ENCODE measurements at places on chromosomes 3 and 15.

DNA sequence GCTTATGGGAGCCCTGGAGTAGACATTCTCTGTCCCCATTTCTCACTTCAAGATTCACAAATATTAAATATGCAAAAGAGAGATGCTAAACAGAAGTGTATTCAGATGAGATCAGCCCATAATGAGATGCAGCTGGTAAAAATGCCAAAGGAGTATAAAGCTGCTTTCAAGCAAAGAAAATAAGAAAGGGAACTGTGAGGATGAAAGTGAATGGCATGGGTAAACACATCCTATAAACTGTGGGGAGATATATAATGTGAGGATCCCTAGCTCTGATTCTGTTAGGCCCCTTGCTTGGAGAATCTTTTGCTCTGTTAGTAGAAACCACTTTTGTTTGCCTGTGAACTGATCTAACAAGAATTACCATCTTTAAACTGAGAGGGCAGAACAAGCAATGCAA is 396.6 kb downstream of the SOX2 start:
- no peak for DNase-seq

DNA sequence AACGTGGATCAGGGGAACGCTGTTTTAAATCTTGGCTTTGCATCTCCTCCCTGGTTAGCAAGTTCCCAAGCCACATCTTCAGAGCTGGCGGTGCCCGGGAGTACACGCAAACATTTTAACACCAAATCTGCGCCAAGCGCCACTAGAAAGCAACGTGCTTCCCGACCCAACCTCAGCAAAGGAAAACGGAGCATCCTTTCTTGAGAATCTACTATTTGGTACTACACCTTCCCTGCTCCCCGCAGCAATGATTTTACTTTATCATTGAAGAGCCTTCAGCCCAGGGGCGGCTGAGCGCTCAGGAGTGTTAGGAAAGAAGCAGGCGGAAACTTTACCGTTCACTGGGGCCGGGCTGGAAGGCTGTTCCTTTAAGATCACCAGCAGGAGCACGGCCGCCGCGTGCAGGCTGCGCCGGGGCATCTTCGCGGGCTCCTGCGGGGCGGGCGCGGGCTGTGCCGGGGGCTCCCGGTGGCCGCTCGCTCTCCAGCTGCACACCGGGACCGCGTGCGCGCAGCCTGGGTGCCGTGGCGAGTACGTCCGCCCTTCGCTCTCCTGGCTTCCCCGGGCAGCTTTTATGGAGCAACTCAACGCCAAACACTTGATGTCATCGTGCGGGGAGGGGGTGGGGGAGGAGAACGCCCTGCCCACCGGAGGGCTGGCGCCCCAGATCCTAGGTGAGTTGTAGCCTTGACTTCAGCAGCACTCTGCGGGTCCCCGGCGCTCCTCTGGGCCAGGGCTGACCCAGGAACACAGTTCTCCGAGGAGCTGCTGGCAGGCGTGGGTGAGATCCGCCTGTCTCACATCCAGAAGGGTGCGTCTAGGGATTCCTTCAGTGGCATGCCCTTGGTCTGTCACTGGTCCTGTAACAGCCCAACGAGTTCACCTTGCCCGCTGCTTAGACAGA is at the start of gene CA12:
CA12 (minus strand) TSS at position 546 of the 904 bp plus-strand sequence; CDS start at position 420, 126 bp downstream.
- DNase-seq: peak; percentile 31

DNA sequence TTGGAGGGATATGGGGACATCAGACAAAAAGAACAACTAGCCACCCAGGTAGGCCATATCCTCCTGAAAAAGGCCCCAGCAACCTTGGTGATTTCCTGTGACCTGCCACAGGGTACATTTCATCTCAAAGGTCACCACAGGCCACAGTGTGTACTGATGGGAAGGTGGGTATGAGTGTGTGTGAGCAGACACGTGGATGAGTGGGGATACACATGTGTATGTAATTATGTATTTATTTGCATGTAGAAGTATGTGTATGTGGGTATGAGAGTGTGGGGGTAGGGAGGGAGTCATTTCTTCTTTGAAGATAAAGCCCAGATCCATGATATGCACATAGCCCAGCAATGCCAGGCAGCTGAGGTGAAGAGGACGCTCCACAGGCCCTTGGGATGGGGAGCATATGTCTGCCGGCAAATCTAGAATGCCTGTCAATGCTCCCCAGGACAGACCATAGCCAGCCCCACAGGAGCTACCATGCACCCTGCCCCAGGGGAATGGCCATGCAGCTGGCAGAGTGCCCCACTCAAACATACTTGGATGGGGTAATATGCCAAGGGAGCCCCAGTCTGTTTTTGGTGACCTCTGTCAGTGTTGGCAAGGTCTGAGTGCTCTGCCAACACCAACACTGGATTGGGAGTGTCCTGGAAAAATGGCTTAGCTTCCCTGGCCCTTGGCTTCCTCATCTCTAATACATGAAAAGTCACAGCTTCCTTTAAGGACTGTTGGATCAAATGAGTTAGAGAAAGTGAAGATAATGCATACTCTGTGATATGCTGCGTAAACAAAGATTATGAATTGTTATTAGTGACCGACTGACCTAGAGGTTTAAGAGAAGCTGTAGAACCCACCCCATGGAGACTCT is 42.4 kb downstream of the RAB6B start:
- no peak for DNase-seq

DNA sequence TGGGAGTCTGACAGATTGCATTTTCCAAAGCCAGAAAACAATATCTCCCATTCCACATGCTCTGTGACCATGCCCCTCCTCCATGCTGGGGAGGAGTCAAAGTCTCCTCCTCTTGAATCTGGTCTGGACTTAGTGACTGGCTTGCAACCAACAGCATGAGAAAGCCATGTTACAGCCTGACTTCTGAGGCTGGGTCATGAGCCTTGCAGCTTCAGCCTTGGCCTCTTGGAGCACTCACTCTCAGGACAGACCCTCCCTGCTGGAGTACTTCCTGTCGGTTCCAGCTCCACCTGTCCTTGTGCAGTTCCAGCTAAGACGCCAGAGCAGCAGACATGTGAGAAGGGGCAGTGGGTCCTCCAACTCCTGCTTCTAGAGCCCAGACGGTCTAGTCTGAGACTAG is 49.7 kb upstream of the RBSN start:
- peak; percentile 3 for DNase-seq

DNA sequence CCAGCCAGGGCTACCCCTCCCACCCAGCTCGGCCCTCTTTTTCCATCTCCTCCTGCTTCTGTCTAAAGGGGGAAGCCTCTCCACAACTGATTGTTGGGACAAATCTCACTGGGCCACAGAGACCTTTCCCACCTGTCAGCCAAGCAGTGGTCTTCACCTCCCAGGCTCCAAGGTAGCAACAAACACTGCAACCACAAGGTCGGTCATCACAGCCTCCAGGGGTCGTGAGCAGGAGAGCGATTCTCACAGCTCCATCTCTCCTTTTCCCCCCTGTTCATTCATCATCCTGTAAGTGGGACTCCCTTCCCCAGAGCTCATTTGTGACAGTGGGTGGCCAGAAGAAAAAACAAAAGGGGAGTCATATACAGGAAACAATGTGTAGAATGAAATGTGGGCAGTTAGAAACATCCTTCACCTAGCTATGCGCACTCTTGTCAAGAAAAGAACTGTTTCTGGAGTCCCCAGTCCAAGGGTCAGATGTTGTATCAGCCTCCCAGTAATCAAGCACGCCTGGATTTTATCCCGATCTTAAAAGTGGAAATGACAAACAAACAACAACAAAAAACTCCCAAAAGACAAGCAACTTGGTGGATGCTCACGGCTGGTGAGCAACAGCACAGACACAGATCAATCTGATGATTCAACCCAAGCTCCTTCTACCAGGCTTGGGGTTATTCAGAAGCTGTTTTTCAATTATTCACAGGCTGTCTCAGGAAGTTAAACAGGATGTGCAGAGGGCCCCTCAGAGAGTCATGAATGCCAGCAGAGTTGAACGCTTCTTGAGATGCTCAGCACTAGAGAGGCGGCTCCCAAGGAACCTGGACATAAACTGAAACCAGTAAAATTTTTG is 22.4 kb downstream of the LYZL4 start:
- peak; percentile 9 for DNase-seq

GRCh38 chr3:197554196-197554561 is 1.6 kb downstream of the BDH1 start:
- no peak for DNase-seq

GRCh38 chr3:44048196-44048924 is 193.3 kb upstream of the TOPAZ1 start:
- DNase-seq: no peak

- no peak for DNase-seq
Measured at GRCh38 chr15:66778314-66778665, 76.3 kb downstream of the SMAD6 start.

DNA sequence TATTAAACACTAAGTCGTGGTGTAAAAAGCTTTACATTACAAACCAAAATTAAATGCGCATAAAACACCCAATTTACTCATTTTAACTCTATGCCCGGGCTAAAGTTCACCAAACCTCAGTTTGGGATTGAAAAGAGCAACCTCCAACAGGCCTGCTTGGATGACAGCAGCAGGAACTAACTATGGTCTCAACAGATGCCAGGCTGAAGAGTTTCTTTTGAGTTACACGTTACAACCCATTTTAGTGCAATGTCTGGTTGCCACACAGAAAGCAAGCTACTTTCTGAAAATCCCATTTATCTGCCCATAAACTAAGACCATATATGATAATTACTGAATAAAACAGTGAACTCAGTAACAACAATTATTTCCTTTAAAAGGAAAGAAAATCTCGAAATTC is 2.2 kb downstream of the SATB1 start:
- no peak for DNase-seq

- no peak for DNase-seq
Measured at GRCh38 chr15:83582381-83582780, 71.5 kb upstream of the ADAMTSL3 start.

GRCh38 chr15:63013052-63013808 is 29.3 kb upstream of the TPM1 start:
- no peak for DNase-seq

- DNase-seq: no peak
Measured at GRCh38 chr3:55828712-55829111, 341.6 kb upstream of the WNT5A start.

DNA sequence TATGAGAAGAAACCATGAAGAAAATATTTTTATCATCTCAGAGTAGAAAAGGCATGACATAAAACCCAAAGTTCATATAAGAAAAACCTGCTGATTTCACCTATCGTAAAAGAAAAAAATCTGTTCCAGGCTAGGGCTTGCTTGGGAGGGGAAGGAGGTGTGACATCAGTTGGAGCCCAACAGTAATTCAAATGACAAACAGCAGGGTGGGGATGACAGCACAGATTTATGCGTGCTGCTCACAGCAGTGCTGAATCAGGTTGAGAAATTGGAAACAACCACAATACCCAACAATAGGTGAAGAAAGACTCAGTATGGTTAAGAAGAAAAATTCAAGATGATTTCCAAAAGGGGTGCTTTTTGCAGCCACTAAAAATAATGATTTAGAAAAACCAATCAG is 172.4 kb downstream of the PDE8A start:
- DNase-seq: peak; percentile 18

GRCh38 chr3:188759336-188760005 is 412.3 kb upstream of the TPRG1 start:
- DNase-seq: no peak

- no peak for DNase-seq
Measured at GRCh38 chr3:69445024-69445423, 59.1 kb upstream of the FRMD4B start.

- no peak for DNase-seq
Measured at GRCh38 chr15:63387748-63388493, 6.3 kb upstream of the CA12 start.

GRCh38 chr15:47473832-47474231 is 243.5 kb upstream of the SEMA6D start:
- DNase-seq: no peak

DNA sequence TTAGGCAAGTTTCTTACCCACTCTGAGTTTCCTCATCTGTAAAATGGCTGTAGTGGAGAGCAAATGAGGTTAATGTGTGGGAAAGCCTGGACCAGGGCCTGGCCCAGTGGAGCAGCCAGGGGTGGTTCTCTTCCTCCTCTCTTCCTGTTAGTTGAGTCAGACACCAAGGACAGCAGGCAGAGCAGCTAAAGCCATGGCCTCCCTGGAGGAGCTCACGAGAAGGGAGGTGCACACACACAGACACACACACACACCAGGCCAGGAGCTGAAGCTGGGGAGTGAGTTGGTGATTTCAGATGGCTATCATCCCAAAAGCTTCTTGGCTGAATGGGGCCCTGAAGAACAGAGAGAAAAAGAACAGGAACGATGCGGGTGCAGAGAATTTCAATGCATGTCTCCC is 33.2 kb upstream of the TSPAN3 start:
- DNase-seq: no peak

DNA sequence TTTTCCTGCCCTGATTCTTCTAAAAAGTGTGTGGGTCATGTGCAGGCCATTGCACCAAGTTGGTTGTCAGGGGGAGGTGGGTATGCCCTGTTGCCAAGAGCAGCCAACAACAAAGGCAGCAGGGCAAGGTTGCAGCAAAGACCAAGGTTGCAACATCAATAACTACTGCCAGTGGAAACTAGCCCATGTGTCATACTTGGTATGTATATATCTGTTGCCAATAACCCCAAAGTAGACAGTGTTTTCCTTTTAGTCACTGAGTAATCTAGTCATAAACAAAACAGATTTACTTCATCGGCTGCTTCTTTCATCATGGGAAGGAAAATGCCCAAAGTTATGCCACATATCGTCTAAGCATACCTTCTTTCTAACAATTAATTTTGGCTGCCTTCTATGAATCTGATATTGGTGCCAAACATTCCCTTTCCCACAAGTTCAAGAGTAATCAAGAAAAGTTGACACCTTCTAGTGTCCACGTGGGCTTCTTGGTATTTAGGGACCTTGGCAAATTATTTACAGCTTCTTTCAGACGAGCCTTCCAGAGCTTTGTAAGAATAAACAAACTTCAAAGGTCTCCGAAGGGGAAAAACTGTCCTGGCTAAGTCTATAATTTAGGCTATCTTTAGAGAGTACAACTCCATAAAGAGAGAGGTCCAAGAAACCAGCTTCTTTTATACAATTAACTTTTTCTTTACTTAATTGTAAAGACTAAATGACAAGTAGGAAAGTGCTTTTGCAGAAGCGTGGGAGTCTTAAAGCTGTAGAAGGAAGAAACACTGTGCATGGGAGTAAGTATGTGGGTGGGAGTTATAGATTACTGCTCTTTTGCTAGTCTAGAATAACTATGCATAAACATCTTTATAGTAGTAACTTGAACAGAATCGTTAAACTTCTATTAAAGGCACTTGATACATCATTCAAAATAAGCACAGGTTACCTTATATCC is 10.0 kb upstream of the MBNL1 start:
- DNase-seq: peak; percentile 72

DNA sequence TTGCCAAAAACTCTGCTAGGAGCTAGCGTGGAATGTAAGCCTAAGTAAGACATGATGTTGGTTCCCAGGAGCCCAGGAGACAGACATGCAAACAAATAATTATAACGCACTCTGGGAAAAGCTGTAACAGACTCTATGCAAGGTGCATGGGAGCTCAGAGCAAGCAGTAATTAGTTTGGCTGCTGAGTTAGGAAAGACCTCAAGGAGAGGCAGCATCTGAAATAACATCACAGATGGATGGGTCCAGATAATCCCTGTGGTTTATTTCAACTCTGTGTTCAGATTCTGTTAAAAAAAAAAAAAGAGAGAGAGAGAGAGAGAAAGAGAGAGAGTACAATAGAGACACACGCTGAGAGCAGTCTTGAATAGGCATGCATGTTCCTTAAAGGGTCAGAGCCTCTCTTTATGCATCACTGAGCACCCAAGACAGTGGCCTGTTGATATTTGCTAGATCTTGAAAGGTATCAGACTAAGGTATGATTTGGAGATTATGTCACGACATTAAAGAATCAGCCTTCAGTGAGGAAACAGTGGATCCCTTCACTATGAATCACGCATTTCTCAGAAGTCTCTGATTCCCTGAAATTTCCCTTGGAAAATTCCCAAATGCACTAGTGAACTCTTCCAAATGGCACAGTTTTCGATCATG is 124.4 kb upstream of the LIPC start:
- no peak for DNase-seq
